ENCODE measurements at places on chromosomes 2 and 18.

DNA sequence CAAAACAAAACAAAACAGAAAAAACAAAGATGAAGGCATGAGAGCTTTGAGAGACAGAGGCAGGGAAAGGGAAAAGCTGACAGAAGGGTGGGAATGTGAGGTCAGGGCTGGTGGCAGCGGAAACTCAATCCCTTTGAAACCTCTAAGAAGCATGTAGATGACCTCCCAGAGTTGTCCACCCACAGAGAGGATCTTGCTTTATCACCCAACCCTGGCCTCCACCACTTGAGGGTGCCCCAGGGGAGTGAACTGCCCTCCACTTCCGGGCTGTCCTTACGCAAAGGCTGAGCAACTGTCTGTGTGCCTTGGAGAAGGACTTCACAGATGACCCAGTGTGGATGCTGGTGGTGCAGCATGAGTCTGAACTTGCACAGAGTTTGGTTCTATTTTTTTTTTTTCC, 26.7 kb downstream of the PDCL3 start:
- no peak for DNase-seq

GRCh38 chr2:62118160-62118559, 77.8 kb upstream of the B3GNT2 start:
- DNase-seq = no peak

DNA sequence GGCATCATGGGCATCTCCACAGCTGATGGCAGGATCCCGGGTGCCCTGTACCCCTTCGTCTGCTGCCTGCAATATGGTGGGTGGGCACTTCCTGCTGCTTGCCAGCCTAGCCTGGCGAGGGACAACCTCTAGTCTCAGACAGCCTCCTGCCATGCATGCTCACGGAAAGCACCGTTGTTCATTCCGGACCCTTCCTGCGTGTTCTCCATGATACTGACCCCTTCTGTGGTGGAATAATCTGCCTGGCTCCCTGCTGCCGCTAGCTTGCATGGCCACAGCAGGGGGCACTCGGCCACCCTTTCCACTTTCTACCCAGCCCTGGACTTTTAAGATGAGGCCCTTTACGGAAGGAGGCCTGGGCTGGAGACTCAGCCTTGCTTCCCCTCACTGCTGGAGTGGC, 12.0 kb downstream of the PCARE start:
- DNase-seq = no peak

GRCh38 chr18:45760462-45761036, 36.6 kb downstream of the SLC14A1 start:
- DNase-seq = no peak
